ENCODE measurements at places on chromosomes 1 and 21.

DNA sequence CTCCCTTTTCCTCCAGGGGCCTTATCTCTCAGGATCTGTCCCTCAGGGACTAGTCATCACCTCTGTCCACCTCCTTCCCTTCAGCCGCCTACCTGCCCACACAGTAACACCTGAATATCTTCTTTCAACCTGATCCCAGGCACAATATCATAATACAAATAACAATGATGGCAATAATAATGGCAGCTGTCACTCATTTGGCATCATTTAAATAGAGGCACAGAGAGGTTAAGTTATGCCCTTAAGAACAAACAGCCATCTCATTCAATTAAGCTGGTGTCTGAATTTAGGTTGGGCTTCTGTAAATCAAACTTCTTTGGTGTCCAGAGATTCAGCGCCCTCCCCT lies 47.5 kb downstream of the AHDC1 start:
- DNase-seq: no peak

GRCh38 chr1:156486421-156487344 lies 13.9 kb downstream of the MEF2D start:
- DNase-seq: no peak

DNA sequence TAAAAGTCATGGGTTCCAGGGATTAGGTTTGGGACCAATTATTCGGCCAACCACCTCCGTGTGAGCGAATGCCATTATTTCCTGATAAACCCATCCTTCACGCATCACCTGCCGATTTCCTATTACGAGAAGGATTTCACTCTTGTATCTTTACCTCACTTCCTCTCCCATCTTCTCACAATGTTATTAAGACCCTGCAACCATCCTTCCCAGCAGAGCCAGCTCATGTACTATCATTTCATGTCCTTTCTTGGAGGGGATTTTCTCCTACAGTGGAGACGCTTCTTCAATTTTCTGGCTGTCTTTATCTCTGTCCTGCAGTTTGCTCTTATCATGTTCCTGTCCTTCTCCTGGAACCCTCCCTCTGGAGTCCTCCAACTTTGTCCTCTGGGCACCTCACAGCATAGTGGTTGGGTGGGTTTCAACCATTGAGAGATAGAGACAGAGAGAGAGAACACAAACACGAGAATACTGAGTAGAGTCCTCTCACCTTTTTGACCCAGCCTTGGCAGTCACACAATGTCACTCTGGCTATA lies 192.2 kb downstream of the DYRK1A start:
- no peak for DNase-seq

DNA sequence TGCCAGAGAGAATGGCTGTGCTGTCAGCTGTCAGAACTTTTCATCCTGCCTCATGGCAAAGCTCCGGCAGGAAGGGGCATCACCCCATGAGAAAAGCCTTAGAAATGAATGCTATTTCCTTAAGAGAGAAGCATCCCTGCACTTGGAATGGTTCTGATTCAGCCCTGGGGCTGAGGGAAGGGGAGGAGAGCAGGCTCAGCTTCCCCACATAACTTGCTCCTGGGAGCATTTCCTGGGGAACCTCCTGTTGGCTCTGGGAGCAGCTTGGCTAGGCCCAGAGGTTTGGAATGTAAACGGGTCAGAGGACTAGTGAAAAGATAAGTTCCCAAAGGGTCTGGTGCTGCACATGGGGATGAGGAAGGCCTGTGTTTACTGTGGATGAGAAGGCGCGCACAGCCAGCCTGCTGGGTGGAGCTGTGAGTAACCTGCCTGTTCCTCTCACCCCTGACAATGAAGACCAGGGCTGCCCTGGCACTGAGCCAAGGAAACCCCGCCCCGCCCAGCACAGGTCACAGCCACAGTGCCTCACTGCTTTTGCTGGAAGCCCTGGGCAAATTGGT lies 5.0 kb downstream of the PRELP start:
- peak; percentile 84 for DNase-seq

GRCh38 chr1:6241107-6241886 lies 2.7 kb upstream of the HES3 start:
- no peak for DNase-seq

DNA sequence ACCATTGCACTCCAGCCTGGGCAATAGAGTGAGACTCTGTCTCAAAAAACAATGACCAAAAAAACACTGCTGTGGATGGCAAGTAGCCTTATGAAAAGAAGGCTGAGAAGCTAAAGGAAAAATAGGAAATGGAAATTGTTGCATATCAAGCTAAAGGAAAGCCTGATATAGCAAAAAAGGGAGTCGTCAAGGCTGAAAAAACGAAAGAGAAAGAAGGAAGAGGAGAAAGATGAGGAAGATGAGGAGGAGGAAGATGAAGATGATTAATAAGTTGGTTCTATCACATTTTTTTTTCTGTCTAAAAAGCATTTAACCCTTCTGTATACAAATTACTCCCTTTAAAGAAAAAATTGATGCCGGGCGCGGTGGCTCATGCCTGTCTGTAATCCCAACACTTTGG lies 10.2 kb upstream of the PRDX1 start:
- DNase-seq: no peak

- DNase-seq: no peak
These were observed 112.4 kb downstream of the WDR4 start for GRCh38 chr21:42766739-42767560.

GRCh38 chr1:156623946-156624813 lies 5.0 kb downstream of the HAPLN2 start:
- DNase-seq: no peak

GRCh38 chr1:54649130-54649898 lies 7.7 kb downstream of the MROH7 start:
- no peak for DNase-seq

DNA sequence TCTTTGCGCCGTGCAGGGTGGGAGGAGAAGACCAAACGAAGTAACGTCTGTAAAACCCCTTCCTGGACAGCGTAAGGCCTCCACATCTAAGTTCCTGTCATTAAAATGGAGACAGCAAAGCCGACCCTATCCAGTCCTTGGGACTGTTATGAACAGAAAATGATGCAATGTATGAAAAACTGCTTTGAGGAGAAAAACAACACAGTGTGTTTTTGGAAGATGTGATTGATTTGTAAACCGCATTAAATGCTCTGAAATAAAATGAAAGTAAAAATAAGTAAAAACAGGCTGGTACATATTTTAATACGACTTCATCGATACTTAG lies 827 bp upstream of the URB1 start:
- DNase-seq: no peak

DNA sequence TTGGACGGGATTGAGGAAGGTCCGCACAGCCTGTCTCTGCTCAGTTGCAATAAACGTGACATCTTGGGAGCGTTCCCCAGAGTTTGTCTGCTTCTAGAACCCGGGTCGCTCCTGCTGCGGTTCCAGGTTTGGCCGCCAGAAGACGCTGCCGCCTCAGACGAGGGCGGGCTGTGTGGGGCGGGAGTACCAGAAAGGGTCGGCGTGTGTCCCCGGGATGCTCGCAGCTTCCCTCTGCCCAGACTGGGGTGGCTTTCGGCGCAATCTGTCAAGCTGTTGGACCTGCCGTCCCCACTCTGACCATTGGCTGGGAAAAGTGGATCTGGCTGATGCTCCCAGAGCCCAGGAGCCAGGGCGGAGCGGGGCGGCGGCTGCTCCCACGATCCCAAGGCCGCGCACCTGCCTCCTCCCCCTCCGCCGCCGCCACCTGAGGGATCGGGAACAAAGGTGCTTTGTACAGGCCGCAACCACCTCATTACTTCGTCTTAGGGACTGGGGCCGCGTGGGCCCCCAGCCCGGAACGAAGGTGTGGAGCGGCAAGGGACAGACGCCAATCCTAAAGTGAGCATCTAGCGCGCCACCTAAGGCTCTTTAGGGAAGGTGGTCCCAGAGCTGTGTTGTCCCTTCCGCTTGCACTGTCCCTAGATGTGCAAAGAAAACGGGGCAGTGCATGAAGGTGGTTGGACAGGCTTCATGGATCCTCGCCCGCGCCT lies 683 bp upstream of the EFNA4 start:
- no peak for DNase-seq

DNA sequence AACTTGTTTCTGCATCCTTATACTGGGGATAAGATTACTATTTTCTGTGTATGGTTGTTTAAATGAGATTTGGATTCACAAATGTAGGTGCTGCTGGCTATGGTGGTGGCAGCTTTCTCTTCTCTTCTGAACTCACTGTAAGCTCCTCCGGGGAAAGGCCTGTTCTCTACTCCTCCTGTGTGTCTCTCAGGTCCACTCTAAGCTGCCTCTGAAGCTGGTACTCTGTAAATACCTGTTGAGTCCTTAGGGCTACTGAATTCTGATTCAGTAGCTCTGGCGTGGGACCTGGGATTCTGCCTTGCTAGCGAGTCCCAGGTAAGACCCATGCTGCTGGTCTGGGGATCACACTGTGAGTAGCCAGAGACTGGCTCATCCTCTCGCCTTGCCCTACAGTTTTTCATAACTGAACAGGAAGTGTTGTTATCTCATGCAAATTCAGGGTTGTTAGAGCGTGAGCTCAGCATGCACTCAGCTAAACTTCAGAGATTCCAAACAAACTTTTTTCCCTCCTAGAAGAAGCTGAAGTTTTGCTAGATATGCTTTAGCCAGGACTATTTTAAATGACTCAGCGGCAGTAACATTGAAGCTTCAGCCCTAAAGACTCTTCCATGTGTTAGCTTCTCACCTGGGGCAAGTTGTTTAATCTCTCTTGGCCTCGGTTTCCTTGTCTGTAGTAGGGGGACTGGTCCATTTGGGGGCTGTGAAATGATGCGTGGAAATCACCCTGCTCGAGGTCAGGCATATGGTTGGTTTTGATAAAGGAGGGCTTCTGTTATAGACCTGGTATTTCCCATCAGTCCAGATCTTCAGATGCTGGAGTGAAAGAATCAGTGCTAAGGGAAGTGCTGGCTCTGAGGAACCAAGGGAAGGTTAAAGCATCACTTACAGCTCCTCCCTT lies 271.5 kb upstream of the TMEM51 start:
- DNase-seq: no peak

- DNase-seq: no peak
These were observed 5.4 kb downstream of the PADI6 start for GRCh38 chr1:17377325-17377953.

DNA sequence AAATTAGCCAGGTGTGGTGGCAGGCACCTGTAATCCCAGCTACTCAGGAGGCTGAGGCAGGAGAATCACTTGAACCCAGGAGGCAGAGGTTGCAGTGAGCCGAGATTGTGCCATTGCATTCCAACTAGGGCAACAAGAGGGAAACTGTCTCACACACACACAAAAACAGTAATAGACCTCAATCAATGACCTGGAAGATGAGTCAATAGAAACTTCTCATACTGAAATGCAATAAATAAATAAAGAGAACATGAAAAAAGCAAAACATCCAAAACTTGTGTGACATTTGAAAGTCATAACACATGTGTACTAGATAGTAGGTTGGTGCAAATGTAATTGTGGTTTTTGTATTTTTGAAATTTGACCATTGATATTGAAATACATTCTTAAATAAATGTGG lies 1338.5 kb downstream of the AMY1C start:
- DNase-seq: no peak

GRCh38 chr1:231776757-231777062 lies 150.1 kb downstream of the DISC1 start:
- no peak for DNase-seq

- DNase-seq: peak; percentile 81
These were observed 13.5 kb upstream of the SLC19A1 start for GRCh38 chr21:45555557-45556301.

DNA sequence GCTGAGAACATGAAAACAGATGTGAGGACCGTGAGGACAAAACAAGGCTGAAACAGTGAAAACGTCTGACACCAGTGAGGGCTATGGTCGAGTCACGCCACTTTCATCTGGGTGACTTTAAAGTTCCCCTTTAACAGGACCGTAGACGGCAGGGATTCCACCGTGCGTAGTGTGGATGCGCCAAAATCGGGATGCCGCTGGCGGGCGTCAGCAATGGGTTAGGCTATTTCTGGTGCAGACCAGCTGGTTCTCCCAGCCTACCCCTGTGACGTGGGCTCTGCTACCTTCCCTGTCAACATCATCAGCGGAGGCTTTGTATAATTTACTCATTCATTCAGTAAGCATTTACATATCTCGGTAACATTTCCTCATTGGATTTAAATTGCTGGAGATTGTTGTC lies 246.6 kb upstream of the AJAP1 start:
- no peak for DNase-seq

DNA sequence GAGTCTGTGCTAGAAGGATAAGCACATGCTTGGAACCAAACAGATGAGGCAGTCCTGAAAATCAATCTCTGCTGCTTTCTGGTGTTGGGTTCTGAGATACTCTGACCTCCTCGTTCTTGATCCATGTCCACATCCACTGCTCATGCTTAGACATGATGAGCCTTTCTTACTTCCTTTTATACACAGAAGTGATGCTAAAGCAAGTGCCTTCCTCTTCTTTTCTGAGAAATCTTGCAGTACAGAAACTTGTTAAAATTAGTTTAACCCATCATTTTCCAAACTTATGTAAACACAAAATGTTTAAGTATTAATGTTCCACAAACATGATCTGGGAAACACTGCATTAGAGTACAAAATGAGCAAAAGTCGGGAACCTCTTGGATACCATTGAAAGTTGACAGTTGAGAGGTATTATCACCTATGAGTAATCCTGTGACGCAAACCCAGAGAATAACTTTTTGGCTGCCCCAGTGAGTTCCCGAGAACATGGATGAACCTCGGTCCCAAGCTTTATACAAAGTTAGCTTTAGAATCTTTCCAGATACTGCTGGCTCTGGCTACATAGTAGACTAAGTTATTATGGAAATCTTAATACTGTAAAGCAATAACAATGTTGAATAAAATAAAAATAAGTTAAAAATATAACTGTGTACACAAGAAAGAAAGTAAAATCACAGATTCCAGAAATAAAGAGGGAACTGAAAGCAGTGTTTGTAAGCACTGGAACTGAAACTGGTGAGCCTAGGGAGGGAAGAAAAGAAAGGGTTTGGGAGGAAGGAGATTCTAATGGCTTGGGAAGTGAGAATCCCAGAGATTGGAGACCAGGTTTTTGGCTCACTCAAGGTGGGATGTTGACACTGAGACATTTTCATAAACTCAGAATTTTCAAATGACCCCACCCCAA lies 429.3 kb upstream of the RUNX1 start:
- peak; percentile 70 for DNase-seq
